ENCODE measurements at places on chromosomes 6 and 20. TPM values are rescaled to one million over a fixed set of nuclear protein-coding genes. Genes with fewer than 3 reads are reported as not detected.

GRCh38 chr6:18110162-18110561 is 12.3 kb downstream of the NHLRC1 start:
- no peak for DNase-seq

RGS17 gene
- not detected for total RNA-seq

CLPSL2 gene
- not detected for total RNA-seq

MDFI gene
- total RNA-seq = not detected

CCM2L gene
- not detected for total RNA-seq

- DNase-seq = no peak
These were observed 6.4 kb downstream of the NPEPL1 start for GRCh38 chr20:58698741-58699622.

GRCh38 chr6:97437087-97437486 is 154.1 kb upstream of the MMS22L start:
- no peak for DNase-seq

DNA sequence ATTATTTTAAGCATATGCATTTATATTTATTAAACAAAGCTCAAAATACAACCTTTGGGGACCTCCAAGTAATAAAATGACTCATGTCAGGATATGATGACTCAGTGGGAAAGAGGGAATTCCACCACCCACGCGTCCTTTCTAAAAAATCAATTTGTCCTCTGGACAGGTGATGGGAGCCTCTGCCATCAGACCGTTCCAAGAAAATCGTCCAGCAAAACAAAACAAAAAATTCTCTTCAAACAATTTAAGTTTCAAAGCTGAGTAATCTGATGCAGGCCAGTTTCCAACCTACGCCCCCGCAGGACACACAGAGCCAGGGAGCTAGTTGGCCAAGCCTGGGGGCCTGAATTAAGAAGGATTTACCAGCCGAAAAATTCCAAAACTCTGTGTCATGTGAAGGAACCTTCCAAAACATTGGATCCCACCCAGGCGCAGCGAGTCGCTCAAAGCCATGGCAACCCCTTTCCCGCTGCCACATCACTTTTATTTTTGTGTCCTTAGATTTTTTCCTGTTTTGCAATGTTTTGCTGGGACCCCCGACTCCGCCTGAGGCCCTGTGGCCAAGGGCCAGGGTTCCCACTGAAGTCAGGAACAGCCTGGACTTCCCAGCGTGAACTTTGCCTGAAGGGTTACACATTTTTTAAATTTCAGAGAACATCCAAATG is 95.3 kb downstream of the NFATC2 start:
- DNase-seq = no peak

C20orf141 gene
- total RNA-seq = not detected

SEMG1 gene
- total RNA-seq = not detected

HLA-DQA2 gene
- 0.27 TPM for total RNA-seq

DNA sequence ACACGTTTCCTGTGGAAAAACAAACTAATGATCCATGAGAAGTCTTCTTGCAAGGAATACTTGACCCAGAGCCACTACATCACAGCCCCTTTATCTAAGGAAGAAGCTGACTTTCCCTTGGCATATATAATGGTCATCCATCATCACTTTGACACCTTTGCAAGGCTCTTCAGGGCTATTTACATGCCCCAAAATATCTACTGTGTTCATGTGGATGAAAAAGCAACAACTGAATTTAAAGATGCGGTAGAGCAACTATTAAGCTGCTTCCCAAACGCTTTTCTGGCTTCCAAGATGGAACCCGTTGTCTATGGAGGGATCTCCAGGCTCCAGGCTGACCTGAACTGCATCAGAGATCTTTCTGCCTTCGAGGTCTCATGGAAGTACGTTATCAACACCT is 35.4 kb downstream of the GCNT2 start:
- no peak for DNase-seq

- DNase-seq = no peak
These were observed 37.9 kb upstream of the CHD6 start for GRCh38 chr20:41655962-41656618.

SLC22A2 gene
- total RNA-seq = not detected

SSR1 gene
- 141 TPM for total RNA-seq

DNA sequence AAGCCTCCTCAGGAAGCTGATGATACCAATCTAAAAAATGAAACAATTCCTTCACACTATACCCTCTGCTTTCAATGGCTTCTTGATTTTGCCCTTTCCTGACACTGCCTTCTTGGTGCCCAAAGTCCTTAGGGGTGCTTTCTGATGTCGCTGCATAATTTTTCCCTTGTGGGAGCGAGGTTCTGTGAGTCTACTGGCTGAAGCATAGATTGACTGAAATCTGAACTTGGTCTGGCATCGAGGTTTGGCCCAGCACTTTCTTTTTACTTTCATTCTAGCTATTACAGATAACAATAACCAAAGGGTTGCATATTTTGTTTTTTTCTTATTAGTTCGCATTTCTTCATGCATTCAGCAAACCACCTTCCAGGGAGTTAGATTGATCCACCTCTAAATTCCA is 65.8 kb downstream of the E2F3 start:
- no peak for DNase-seq

DNA sequence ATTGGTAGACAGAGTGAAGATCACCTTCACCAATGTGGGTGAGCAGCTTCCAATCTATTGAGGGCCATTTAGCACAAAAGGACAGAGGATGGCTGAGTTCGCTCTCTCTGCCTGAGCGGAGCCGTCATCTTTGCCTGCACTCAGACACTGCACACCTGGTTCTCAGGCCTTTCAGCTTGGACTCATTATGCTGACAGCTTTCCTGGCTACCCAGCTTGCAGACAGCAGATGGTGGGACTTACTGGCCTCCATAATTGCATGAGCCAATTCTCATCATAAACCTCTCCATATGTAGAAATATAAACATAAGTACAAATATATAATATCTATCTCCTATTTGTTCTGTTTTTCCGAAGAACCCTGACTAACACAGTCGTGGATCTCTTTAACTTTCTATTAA is 13.7 kb downstream of the TBXT start:
- no peak for DNase-seq

- DNase-seq = no peak
These were observed 13.4 kb upstream of the RPS6KA2 start for GRCh38 chr6:166640342-166641043.

TMC2 gene
- total RNA-seq = not detected

GRCh38 chr6:38554700-38555413 is 84.9 kb downstream of the BTBD9 start:
- DNase-seq = no peak

QKI gene
- 61.7 TPM for total RNA-seq

NT5E gene
- 6.1 TPM for total RNA-seq

DNA sequence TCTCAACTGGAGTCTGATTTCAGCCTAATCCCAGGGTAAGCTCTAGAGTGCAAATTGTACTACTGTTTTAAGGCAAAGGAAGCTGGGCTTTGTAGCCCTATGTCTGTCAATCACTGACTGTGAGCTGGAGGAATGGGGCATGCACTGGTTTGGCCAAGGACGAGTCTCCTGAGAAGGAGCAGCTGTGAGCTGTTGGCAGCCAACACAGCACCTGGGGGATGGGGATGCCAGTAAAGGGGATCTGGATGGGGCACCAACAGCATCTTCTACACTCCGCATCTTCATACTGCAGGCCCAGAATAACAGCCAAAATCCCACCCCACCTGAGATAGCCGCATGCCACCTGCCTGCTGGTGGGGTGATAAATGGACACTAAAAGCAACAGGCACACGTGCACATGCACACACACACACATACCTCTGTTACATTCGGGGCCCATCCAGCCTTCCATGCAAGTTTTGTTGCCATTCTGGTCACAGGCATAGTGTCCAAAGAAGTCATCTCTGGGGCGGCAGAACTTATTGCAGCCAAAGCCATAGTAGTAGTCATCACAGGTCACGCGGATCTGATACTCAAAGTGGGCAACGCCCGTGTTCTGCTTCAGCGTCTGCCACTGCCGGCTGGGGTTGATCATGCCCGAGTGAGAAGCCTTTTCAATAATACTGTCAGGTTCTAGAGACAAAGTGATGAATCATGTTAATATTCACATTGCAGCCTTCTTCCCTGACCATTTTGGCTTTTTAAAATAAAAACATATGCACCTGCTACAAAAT is 15.6 kb downstream of the JAG1 start:
- DNase-seq = no peak

SNPH gene
- total RNA-seq = 7.3 TPM

DNA sequence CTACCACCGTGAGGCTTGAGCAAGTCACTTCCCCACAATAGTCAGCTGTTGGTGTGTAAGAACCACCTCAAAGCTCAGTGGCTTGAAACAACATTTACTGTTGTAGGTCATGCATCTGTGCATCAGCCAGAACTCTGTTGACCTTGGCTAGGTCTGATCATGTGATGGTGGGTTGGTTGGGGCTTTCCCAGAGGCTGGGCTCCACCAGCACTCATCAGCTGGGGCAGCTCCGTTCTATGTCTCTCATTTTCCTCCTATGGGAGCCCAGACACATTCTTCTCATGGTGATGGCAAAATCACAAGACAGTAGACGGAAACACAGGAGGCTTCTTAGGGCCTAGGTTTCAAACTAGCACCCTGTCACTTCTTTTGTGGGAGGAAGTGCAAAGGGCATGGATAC is 42.8 kb upstream of the PSMF1 start:
- no peak for DNase-seq

DNA sequence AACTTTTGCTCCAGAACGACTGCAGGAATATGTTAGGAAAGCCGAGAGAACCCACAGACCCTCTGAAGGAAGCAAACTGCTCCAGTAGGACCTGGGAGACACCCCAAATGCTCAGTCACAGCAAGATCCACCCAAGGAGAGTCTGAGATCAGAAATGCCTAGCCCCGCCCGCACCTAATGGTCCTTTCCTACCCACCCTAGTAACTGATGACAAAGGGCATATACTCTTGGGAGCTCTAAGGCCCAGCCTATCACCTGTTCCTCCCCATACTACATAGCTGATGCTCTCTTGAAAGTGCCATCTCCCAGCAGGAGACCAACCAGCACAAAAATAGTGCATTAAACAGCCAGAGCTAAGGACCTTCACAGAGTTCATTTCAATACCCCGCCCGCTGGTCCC is 67.6 kb downstream of the CD2AP start:
- DNase-seq = no peak

APCDD1L gene
- not detected for total RNA-seq

GRCh38 chr6:25136854-25137253 is 142.3 kb upstream of the CARMIL1 start:
- no peak for DNase-seq

DNA sequence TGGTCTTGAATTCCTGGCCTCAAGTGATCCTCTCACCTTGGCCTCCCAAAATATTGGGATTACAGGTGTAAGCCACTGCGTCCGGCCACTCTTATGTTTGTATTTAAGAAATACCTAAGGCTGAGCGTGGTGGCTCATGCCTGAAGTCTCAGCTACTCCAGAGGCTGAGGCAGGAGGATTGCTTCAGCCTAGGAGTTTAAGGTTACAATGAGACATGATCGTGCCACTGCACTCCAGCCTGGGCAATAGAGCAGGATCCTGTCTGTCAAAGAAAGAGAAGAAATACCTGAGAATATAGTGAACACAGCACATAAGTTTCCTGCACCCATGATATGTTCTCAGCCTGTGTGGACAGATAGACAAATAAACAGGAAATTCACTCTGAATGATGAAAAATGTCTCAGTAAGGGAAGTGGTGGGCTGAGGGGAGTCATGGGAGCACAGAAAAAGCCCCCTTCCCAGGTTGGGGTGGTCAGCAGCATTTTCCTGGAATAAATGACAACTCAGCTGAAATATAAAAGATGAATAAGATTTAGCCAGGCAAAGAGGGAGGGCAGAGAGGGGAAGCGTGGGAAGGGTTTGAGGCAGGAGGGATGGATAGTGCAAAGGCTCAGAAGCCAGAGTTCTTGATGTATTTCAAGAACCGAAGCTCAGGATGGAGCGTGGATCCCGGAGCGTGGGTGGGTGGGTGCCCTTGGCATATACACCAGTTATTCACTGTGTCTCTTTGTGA is 13.8 kb upstream of the MMP9 start:
- DNase-seq = no peak

MTFR2 gene
- 26.3 TPM for total RNA-seq

Measured in activated CD4-positive, alpha-beta T cell treated with anti-CD3 and anti-CD28 coated beads, Interleukin-2, amount 10 ng/mL, durations not matched to agents 7 days and 5 days (primary cell).